CD8-positive, alpha-beta memory T cell (primary cell): ENCODE measurements at places on chromosomes 2 and 18. TPM values are rescaled to one million over a fixed set of nuclear protein-coding genes. Genes with fewer than 3 reads are reported as not detected.

GRCh38 chr2:204127238-204127637 lies 190.7 kb downstream of the ICOS start:
- DNase-seq, result no peak

DNA sequence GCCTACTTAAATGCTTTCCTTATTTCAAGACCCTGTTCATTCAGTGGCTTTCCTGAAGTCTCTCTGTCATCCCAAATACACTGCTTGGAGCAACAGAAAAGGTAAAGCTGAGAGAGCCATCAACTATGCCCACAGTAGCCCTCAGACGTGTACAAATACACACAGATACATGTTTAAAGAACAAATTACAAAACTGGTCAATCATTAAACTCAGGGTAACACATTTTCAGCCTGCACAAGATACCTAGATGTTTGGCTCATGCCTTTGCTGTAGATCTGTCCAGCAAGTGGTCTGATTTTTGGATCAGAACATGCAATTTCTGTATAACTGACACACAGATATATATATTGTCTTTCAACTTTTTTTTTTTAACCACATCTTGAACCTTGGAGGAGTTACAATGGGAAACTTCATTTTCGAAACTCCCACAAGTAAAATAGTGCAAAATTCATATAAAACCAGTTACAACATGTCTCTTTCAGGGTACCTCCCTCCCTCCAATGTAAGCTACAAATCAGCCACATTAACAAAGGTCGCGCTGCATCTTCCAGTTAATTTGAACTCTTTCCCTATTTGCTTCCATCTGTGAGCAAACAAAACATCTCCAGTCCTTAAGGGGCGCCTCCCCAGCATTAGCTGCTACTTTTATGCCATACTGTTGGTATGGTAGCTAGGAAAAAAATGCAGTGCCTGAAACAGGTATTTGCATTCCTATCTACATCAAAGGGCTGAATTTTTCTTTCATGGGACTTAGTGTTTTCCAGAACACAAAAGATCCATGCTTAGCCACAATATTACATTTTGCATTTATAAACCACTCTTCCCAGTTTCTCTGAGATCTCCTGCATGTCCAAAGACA lies 311.9 kb downstream of the NRXN1 start:
- DNase-seq, result no peak

GRCh38 chr2:187875261-187876141 lies 321.3 kb upstream of the TFPI start:
- no peak for DNase-seq

REG3G gene
- not detected for total RNA-seq

DNA sequence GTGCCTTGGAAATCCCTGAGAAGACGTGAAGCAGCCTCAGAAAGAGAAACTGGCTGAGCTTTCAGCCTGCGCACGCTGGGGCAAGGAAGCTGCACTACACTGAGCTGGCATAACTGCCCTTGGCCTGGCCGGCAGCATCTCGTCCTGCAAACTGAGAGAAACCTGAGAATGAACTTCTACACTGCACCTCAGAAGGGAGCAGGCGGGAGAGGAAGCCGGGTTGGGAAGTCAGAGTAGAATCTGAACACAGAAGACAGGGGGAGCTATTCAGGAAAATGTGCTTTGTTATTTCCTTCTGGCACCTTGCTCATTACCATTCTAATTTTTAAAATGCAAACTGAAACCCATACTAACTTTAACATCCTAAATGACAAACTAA lies 70.9 kb downstream of the ZEB2 start:
- no peak for DNase-seq

DNA sequence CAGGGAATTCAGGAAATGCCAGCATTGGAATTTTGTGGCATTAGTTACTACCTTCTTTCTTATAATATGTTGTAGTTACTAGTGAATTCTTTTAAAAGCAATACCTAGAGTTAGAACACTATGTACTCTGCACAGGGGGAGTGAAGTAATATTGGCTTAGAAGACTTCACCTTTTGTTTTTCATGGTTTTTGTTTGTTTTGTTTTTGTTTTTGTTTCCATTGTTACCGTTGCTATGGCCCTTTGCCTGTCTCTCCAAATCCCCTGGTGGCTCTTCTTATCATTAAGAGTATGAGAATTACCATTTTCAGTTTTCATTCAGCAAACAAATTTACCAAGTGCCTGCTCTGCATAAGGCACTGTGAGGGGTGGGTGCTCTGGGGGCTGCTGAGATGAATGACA lies 160.1 kb downstream of the HAUS1 start:
- DNase-seq, result peak; percentile 35

C2orf15 gene
- total RNA-seq, result 0.86 TPM

DNA sequence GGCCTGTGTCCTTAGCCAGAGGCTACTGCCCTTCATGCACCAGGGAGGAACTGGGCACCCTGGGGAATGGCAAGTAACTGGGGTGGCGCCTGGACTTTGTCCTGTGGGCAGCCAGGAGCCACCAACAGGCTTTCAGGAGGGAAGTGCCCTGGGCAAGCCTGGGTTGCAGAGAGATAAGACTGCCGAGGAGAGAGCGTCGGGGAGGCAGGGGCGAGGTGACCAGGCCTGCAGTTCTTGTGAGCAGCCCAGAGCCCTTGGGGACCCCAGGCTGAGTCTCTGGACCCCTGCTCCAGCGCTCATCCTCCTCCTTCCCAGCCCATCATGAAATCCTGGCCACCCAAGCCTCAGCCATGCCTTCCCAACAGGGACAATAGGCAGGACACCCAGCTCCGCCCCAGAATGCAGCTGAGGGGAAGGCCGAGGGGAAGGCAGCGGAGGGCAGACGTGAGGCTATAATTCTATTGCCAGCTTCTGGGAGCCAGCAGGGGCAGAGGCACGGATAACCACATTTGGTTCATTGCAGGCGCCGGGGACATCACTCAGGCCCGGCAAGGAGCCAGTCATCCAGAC lies 25.1 kb downstream of the ADRA2B start:
- no peak for DNase-seq

DNA sequence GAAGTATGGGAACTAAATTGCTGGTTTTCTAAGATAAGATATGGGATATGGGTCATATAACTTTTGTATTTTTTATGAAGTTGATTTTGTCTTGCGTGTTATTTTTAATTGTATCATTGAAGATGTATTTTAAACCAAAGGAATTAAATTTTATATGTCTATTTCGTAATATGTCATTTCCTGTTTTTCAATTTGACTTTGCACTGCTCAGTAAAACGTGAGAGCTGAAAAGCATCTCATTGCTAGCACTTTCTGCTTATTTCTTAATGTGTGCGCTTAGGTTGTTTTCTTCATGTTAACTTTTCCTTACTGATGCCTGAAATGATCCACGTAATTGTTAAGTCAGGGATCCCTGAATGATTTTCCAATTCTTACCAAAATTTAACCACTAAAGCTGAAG lies 41.2 kb upstream of the KLF11 start:
- DNase-seq, result no peak

- no peak for DNase-seq
These were observed 306.7 kb downstream of the SETBP1 start for GRCh38 chr18:44987371-44987770.

DNA sequence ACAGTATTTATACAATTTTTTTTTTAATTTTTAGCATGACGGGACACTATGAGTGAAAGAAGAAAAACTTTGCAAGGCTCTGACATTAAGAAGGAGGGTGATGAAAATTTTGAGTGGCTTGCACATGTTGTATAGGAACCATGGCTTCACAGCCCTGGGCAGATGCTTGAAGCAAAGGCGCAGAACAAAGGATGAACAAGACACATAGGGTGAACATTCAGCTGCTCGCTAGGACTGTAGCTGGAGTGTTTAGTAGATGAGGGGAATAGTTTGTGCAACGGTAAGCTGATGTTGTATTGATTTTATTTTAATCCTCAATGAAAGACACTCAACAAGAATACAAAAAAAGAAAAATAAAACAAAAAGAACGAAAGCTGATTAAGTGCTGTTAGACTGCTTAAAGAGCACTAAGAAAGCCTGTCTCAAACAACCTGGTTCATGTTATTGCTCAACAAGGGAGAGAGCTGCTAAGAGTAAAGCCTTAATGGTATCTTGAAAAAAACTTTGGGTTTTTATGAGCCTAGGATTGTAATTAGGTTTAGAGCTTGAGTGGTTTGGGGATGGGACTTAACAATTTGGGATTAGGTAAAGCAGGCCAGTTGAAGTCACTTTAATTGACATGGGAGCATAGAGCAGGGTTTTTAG lies 41.2 kb upstream of the GCFC2 start:
- no peak for DNase-seq

DNA sequence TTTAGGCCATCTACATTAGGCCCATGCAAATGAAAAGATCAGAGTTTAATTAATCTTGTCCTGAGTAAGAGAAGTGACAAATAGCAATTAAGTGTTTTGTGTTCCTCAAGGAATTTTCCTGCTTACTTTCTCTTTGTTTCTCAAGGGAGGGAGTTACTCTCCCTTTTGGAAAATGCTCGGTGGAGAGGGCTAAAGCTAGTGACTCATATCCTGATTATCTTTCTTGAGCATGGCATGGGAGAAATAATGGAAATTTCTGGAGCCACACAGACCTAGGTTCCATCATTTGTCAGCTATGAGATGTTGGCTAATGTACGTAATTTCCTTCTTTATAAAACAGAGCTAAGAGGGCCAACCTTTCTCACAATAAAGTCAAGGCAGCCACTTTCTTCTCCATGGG lies 177.1 kb downstream of the ETAA1 start:
- no peak for DNase-seq

DNA sequence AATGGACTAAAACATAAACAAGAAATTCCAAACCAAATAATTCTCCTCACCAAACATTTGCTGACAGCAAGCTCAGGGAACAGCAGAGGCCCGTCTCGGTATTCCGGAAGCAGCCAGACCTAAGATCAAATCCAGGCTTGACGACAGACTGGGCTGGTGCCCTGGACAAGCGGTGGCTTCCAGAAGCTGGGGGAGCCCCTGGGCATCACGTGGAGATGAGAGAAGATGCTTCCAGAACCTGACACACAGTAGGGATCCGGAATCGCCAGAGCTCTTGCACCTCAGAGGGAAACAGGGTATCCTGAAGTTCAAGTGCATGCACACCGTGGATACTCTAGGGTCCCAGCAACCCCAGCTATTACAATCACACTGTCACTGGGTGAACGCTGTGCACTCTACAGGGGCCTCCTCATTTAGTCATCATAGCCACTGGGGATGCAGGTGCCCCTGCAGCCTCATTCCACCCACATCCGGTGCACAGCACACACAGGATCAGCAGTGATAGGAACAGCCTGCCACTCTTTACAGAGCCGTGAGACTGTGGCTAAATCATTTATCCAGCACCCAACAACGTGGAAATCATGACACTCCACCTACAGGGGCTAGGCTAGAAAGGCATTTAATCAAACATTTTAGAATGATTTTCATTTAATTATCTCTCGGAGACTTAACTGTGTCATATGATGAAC lies 102.6 kb downstream of the HDAC4 start:
- peak; percentile 91 for DNase-seq

DNA sequence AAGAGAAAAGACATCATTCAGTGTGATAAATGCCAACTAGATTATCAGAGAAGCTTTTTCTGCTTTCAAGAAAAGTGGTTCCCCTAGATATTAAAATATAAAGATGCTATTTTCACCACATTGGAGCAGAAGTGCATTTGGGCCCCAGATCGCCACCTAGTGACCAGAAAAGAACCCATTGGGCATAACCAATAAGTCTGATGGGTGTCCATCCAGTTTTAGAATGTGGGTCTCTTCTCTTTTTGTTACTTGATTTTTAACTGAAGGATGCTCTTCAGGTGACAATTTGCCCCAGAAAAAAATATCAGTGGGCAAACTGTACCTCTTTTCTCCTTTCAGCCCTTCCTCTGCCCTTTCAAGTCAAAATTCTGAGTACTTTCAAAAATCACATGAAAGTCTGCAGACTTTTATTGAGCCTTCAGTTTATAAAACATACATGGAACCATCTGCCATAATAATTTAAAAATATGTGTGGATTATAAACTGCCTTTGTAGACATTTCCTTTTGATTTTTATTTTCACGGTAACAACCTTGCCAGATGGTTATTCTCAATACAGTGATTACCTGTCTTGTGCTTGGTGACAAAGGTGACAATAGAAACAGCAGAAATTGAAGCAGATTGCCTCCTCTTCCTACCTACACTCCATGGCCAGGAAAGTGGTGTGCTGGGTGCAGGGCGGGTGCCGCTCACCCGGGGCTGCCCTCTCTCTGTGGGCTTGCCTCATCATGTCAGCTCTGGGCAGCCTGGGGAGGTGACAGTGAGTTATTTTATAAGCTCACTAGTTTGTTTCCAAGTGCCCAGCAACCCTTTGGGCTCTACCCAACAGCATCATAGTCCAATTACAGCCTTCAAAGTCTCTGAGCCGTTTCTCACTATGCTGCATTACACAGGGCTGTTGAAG lies 124.5 kb downstream of the DCDC2C start:
- DNase-seq, result no peak

TMEM198 gene
- total RNA-seq, result 6.0 TPM

DNA sequence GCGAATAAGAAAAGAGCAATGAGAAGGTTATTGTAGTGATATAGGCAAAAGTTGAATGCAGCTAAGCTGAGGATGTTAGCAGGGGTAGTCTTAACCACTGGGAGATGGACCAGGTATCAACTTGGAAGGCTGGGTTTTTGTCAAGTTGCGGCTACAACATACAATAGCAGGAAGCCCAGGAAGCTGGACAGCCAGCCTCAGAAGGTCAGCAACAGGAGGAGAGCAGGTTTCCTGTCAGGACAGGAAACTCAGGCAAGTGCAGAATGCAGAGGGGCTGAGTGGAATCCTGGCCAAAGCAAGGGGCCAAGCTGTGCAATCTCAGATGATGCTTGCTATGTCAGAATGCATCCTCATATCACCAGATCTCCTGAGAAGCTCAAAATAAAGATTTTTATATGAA lies 530.0 kb upstream of the ID2 start:
- DNase-seq, result no peak

- DNase-seq, result no peak
These were observed 154.6 kb downstream of the DYM start for GRCh38 chr18:49305688-49306336.

- DNase-seq, result no peak
These were observed 164.0 kb downstream of the DTNA start for GRCh38 chr18:34873986-34874580.

INPP5D gene
- 51.0 TPM for total RNA-seq

DNA sequence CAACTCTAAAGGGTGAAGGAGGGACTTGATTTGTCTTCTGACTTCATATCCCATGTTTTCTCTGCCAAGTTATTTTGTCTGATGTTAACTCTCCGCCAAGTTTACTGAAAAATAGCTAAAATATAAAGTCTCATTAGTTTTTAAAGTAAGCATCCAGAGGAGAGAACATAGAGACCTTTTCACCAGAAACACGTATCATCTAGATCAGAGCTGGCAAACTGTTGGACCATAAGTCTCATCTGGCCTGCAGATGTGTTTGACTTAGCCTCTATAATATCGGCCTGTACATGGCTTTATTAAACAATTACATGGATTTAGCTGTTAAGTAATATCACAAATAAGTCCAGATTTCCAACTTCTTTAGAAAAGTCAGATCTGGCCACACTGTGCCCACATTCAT lies 182.6 kb downstream of the PLCL1 start:
- DNase-seq, result no peak

MC4R gene
- total RNA-seq, result not detected

- DNase-seq, result no peak
These were observed 24.6 kb upstream of the DAW1 start for GRCh38 chr2:227846831-227847230.
